RKO (cell line): ENCODE measurements at places on chromosomes 2 and 18.
A peak's percentile ranks its signal among the peaks of the same experiment; 100 is the strongest.

GRCh38 chr2:132573444-132574007, 96.5 kb downstream of the LYPD1 start:
- no peak for DNase-seq

- DNase-seq, result no peak
These were observed 59.7 kb downstream of the CIB4 start for GRCh38 chr2:26581266-26581990.

GRCh38 chr2:230413479-230413878, 2.5 kb upstream of the SP100 start:
- DNase-seq, result no peak

DNA sequence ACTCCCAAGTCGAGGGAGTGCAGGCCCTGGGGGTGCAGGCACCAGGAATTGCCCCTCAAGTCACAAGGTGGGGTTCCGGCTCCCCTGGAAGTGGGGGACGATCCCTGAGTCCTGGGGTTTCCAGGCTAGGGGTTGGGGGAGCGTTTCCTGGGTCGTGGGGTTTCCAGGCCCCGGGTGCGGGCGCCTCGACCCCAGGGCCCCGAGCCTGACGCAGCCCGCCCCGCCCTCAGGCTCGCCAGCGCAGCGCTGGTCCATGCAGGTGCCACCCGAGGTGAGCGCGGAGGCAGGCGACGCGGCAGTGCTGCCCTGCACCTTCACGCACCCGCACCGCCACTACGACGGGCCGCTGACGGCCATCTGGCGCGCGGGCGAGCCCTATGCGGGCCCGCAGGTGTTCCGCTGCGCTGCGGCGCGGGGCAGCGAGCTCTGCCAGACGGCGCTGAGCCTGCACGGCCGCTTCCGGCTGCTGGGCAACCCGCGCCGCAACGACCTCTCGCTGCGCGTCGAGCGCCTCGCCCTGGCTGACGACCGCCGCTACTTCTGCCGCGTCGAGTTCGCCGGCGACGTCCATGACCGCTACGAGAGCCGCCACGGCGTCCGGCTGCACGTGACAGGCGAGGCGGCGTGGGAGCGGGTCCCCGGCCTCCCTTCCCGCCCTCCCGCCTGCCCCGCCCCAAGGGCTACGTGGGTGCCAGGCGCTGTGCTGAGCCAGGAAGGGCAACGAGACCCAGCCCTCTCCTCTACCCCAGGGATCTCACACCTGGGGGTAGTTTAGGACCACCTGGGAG, 12.0 kb downstream of the SIGLEC15 start:
- no peak for DNase-seq

- no peak for DNase-seq
These were observed 404.1 kb upstream of the ACVR2A start for GRCh38 chr2:147440734-147441133.

DNA sequence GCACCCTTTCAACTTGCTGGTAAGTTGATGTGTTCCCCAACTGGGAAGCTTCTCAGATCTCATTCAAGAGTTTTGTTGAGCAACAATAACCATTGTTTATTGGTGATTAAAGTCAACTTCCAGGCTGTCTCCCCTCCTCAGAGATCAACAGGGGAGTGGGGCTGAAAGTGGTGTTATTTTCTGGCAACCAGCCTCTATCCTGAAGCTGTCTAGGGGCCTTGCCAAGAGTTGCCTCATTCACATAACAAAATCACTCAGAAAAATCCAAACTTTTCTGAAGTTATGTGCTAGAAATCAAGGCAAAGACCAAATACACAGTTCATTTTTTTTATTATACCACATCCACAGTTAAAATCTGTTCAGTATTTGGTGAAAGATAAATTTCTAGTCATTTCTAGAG, 788.4 kb downstream of the LRRTM4 start:
- no peak for DNase-seq

DNA sequence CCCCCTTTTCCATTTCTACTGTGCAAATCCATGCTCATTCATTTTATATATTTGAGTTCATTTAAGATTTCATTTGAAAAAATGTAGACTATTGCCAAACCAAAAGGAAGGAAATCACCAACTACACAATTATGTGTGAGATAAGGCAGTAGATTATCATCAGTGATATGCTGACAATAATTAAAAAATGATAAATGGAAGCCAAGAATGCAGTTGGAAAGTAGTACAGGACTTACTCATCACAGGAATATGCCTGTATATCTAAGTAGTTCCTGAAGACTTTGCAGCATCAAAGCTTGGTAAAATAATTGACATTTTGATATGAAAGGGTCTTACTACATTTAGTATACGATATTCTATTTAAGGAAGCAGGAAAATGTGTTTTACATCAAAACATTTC, 166.1 kb upstream of the OTX1 start:
- no peak for DNase-seq

- no peak for DNase-seq
These were observed 516.9 kb upstream of the DSEL start for GRCh38 chr18:68033466-68033865.

- DNase-seq, result no peak
These were observed 282.1 kb upstream of the EPAS1 start for GRCh38 chr2:46014911-46015654.

DNA sequence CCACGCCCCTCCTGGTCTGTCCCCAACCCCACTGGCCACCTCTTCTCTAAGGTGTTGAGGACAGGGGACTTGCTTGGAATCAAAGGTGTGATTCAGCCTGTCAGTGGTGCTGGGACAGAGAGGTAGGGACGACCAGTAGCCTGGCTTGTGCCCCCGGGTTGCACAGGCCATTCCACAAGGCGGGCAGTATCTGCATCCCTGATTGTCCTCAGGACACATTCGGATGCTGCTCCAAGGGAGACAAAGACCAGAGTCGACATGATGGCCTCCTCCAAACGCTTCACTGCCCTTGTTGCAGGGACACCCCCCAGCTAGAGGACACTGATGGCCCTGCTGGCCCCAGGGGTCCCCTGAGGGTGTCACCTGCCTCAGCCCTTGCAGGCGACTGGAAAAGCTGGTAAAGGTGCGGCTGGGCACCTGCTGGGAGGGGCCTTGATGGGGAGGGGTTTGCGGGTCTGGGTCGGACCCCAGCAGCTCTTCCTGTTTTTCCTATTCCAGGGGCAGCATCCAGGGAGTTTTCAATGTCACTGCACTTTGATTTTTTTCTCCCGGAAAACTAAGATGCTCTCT, 98.0 kb downstream of the PTGR3 start:
- no peak for DNase-seq

DNA sequence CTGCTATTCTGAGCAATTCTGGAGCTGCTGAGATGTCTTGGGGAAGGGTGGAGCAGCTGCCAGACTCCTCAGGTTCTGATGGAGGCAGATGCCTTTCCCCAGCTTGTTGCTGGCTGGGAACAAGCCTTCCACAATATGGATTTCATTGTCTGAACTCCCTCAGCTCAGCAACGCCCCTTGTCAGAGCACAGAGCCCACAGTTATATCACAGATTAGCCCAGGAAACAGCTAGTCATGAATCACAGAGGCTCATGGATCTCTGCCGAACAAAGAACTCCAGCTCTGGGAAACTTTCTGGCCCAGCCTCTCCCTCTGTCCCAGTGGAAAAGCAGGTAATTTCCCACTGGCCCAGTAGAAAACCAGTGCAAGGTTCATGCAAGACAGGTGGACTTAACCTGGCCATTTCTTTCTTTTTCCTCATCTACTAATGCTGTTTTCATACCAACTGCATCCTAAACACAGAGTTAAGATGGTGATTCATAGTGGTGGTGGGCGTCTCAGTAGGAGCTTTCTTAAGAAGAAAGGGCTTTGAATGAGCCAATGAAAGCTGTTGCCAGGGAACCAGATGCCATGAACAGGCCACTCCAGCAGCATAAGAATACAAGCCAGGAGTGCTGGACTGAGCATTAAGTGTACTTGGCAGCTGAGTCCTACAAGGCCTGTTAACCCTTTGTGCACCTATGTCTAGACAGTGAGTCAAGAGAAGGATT, 8.7 kb upstream of the KIAA2012 start:
- DNase-seq, result peak; percentile 48

GRCh38 chr2:25398534-25398933, 56.8 kb upstream of the DNMT3A start:
- no peak for DNase-seq

- DNase-seq, result no peak
These were observed 33.5 kb downstream of the PDE1A start for GRCh38 chr2:182393270-182393760.
